ENCODE measurements at places on chromosomes 1 and 21.
A peak's percentile ranks its signal among the peaks of the same experiment; 100 is the strongest.

DNA sequence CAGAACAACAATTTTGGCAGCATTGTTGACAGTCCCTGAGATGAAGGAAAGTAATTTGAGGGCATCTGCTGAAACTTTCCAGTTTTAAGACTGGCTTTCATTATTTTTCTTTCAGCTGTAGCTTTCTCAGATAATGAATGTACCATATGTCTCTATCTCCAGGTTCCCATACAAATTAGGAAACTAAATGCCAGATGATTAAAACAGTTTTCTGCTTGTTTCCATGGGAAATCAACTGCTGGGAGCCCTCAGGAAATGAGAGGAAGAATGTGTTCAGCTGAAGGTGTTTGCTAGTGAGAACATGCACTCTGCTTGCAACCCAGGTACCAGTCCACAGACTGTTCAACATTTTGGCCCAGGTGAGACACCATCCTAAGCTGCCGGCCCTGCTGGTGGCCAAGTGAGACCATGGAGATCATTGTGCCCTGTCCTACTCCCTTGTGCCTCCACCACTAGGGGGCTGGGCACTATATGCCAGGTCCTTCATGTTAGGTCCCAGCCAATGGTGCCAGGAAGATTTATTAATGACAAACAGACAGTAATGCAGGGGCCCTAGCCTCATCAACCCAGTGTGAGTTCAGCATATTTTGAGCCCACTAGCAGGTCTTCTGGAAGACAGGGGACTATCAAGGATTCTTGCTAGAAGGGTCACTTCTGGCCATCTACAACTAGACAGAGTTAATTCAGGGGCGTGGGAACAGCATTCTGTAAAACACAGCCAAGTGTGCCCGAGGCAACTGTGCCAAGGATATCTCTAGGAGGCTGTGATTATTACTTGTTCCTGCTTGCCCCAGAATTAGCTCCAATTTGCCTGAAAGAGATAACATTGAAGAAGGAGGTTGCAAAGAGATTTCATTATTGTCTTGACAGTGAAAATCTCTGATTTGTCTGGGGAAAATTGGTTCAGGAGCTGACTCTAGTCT lies 17.0 kb upstream of the LRRC8C start:
- DNase-seq, result no peak

GRCh38 chr1:90325168-90325567 lies 330.3 kb downstream of the ZNF326 start:
- DNase-seq, result no peak

DNA sequence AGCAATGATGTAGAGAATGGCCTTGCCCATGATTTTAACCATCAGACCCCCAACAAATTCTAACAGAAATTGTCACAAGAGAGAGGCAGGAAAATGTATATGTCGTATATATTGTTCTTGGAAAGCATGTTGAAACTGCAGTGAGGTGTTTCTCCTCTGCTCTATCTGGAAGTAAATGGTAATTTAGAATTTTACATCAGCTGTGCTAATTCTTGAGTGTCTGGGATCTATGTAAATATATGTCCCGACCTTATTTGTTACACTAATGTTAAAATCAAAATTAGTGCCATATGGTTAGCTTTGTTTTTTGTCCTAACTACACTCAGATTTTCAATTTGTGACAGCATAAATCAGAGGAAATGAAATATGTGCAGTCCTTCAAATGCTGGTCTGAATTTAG lies 20.5 kb downstream of the ZBTB21 start:
- no peak for DNase-seq

- no peak for DNase-seq
These were observed 131.6 kb downstream of the BEND5 start for GRCh38 chr1:48644905-48645605.

- no peak for DNase-seq
These were observed 325.6 kb downstream of the NEGR1 start for GRCh38 chr1:71956613-71957285.

- peak; percentile 72 for DNase-seq
These were observed 1.4 kb downstream of the WDR26 start for GRCh38 chr1:224433041-224433691.

GRCh38 chr1:67855444-67855843 lies 22.2 kb upstream of the GNG12 start:
- no peak for DNase-seq
